ENCODE measurements at places on chromosomes 7 and 10. TPM values are rescaled to one million over a fixed set of nuclear protein-coding genes. Genes with fewer than 3 reads are reported as not detected.
A peak's percentile ranks its signal among the peaks of the same experiment; 100 is the strongest.

The DYDC2 gene
- not detected for total RNA-seq

The PYROXD2 gene
- 1.8 TPM for total RNA-seq

GRCh38 chr10:78578929-78579328 lies 489.8 kb upstream of the ZMIZ1 start:
- no peak for DNase-seq

DNA sequence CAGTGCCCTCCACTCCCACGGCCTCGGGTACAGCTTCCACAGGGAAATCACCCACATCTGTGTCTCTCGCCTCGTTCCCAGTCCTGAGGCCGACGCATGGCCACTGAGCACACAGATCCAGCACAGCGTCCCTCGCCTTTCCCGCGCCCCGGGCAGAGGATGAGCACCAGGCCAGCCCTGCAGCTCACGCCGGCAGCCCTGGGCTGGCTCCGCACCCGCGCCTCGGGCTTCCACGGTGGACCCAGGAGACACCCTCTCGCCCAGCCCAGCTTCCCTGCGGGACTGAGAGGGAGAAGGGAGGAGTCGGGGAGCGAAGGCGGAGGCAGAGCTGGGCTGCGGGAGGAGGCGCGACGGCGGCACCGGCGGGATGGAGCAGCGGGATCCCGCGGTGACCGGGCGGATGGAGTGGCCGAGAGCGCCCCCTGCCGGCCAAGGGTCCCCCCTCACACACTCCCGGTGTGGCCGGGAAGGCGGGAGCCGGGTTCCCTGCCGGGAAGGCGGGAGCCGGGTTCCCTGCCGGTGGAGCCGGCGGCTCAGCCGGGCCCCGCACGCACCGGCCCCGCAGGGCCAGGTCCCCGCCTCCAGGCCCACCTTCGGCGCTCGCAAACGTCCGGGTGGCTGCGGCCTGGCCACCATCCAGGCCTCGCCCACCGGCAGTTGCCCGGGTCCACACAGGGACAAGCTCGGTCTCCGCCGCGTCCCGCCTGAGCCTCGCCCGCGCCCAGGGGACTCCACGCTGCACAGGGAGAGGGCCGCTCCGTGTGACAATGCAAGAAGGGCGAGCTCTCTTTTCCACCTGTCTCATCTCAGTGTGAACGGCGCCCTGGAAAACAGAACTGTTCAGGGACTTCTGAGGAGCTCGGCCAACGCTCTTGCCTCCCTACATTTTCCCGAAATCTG lies 110.3 kb upstream of the LANCL2 start:
- DNase-seq, result peak; percentile 85

- peak; percentile 14 for DNase-seq
Measured at GRCh38 chr10:63976538-63976937, 455.3 kb downstream of the REEP3 start.

DNA sequence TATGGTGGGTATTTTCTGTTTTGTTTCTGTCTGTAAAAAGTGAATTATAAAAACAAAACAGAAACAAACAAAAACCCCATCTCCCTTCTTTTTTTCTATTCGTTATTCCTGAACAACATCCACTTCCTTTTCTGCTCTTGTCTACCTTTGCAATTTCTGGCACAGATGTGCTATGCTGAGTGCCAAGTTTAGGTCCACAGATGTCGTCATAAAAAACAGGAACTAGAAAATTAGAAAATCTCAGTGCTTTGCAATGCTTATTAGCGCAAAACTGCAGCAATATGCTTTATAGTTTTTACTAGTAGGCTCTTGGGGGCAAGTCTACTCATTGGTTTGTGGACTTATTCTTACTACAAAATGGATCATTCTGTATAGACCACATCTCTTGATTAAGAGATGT lies 94.2 kb upstream of the PRKCQ start:
- no peak for DNase-seq

GRCh38 chr10:125123476-125124114 lies 36.8 kb downstream of the CTBP2 start:
- peak; percentile 98 for DNase-seq

- no peak for DNase-seq
Measured at GRCh38 chr7:135712796-135713195, 15.2 kb downstream of the SLC13A4 start.

GRCh38 chr10:86520871-86521677 lies 518 bp downstream of the WAPL start:
- DNase-seq, result peak; percentile 66

- no peak for DNase-seq
Measured at GRCh38 chr10:106864031-106864430, 300.5 kb downstream of the SORCS1 start.

GRCh38 chr7:1024331-1024841 lies 20.0 kb upstream of the GPR146 start:
- DNase-seq, result no peak

DNA sequence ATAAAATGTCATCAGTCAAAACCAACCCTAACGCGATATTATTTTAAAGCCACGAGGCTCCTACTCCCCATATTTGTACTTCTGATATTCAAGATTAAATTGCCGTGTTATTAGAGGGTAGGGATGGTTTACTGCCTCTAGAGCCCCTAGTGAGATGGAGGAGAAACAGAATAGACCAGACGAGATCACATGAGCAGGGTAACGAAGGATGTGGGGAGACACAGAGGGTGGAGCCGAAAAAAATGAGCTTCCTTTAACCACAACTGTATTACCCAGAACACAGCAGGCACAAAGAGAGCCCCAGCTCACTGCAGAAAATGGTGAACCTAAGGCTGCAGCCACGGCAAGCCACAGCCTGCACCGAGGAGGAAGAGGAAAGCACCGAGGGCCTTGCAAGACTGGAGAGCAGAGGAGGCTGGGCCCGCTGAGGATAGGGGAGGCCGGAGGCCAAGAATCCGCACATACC lies 14.3 kb downstream of the ZC3HAV1 start:
- DNase-seq, result no peak

GRCh38 chr7:79502151-79502550 lies 48.7 kb upstream of the MAGI2 start:
- no peak for DNase-seq

DNA sequence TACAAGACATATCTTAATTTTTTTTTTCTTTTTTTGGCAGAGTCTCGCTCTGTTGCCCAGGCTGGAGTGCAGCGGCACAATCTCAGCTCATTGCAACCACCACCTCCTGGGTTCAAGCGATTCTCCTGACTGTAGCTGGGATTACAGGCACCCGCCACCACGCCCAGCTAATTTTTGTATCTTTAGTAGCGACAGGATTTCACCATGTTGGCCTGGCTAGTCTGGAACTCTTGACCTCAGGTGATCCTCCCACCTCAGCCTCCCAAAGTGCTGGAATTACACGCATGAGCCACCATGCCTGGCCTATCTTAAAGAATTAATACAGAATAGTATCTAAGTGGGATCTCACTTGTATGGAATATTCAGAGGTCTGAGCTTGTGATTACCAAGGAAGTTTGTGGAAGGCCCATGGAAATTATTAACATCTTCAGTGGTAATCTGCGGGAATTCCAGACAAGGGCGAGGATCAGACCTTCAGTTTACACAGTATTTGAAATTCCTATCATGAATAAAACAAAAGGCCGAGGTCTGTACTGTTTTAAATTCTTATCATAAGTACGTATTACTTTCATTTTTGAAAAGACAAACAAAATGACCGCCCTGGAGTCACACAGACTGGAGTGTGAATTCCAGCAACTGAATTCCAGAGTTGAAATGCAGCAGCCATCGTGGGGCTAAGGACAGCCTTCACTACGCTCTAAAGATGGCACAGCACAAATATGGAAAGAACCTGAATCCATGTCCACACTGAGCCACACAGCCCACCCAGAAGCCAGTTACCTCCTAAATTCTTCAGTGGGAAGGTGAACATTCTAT lies 16.7 kb downstream of the GPRIN2 start:
- DNase-seq, result no peak

GRCh38 chr7:7564323-7564780 lies 2.3 kb upstream of the MIOS start:
- DNase-seq, result no peak

DNA sequence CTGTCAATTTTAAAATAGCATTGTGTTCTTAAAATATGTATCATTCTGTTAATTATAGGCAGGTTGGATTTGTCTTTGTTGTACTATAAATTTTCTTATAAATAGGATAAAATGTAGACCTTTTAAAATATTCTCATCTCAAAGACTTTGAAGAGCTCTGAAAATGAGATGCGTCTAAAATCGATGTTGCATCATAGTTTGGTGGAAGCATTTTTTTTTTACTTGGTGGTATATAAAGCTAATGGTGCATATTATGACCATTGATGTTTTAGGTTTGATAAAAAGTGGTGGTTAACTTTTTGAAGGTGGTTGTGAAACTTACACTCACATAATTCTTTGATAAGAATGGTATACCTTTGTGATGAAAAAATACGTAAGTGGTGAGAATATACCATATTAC lies 69.1 kb downstream of the ZNRF2 start:
- no peak for DNase-seq

DNA sequence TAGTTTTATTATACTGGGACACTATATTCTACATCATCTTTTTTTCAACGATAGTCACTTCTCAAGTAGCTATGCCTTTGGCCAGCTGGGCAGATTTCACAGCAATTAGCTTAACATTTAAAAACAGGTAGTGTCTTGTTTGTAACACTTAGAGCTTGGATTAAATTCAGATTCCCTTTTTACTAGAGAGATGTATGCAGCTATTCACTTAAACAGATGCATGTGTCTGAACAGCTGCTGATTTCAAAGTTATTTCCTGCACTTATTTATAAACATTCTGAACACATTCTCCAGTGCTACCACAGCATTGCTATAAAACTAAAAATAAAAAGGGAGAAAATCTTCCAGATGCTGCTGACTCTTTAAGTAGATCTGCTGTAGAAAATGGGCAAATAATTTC lies 637.2 kb downstream of the POM121L12 start:
- no peak for DNase-seq

DNA sequence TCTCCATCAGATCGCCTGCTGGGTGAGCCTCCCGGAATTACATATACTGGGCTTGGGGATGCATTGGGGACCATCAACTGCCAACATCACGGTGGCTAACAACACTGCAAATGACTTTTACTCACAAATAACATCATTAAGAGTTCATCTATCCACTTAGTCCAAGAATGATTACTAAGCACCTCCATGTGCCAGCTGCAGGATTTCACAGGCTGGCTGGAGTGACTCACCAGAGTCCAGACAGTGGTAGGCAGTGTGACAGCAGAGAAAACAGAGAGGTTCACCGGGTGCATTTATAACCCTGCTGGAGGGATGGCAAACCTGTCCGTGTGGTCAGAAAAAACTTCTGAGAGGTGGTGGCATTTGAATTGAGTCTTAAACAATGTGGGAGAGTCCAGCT lies 3.2 kb upstream of the IGFBP3 start:
- DNase-seq, result peak; percentile 88

Data from MG63 (cell line).